ENCODE measurements at places on chromosomes 6 and 20.

- DNase-seq: no peak
Observed at GRCh38 chr20:19874040-19874727, 116.1 kb downstream of the RIN2 start.

DNA sequence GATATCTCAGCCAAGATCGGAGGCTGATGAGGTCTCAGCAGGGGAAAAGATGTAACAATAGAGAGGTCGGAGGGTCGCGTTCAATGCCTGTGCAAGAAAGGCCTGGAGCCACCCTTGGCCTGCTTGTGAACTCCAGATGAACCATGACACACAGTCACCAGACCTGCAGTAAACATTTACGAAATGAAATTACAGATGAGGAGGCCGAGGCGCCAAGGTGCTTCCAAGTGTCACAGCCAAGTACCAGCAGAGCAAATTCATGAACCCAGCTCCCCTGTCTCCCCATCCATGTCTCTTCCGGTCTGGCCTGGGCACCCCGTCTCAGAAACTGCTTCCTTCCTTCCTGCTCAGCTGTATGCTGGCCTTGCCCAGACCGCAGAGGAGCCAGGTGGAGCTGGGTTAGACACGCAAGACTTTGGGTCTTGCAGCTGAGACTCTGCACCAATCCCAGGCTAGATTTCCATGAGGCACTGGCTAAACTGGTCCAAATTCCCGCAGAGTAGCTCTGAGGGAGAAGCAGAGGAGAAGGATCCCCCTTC, 48.1 kb downstream of the CHMP4B start:
- no peak for DNase-seq

DNA sequence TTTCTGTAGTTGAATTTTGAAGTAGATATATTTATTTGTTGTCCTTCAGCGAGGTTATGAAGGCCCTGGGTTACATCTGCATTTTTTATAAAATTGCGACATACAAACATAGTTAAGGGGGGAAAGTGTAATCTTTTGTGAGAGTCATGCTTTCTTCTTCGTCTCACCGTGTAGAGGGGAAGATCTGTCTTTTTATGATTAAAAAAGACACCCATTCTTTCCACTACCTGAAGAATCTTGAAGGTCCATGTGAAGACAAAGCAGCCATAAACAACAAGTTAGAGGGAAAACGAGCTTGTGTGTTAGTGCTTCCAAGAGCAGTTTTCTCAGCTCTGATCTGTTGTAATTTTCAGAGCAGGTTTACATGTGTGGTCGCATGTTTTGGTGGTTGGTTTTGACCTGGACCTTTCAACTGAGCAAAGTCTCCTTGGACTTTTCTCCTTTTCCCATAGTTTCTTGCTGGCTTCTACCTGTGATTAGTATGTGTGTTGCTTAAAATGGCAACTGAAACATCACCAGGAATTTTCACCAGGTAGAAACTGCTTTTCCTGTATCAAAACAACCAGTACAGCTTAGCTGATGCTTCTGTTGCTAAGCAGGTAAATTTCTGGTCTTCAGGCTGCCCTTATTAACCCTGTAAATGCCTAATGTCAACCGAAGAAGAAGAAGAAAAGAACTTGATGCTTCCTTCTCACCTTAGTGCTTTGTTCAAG, 37.3 kb downstream of the RREB1 start:
- DNase-seq: no peak

DNA sequence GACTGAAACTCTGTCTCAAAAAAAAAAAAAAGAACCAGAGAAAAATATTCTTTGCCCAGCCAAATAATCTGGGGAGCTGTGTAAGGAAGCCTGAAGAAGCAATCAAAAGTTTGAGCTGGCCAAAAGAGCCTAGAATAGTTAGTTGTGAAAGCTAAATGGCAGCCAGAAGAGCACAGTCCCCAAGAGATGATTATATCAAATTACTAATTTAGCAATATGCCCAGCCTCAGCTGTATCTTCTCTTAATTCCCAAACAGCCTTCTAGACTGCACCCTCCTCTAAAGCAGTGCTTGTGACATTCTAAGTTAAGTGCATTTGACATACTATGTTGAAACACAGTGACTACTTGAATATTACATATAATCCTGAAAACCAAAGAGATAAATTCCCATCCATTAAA, 38.9 kb downstream of the CDK19 start:
- no peak for DNase-seq

DNA sequence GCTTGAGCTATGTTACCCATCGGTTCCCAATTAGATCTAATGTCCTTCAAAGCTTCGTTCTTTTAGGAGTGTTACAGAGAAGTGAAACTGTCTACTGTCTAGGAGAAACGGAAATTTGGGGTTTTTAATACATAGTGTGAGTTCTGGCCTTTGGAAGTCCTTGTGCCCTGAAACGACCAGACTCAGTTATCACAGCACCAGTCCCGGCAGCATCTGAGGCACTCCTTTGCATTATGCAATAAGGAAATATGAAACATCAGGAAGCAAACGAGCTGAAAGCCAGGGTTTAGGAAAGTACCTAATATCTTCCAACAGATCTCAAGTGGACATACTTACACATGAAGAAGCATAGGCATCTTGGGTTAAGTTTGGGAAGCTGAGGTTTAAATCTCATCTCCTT, 61.8 kb upstream of the ADGRF1 start:
- DNase-seq: no peak

- no peak for DNase-seq
Observed at GRCh38 chr6:52510213-52510562, 66.7 kb downstream of the TRAM2 start.

- no peak for DNase-seq
Observed at GRCh38 chr20:22921595-22922421, 113.3 kb upstream of the SSTR4 start.

DNA sequence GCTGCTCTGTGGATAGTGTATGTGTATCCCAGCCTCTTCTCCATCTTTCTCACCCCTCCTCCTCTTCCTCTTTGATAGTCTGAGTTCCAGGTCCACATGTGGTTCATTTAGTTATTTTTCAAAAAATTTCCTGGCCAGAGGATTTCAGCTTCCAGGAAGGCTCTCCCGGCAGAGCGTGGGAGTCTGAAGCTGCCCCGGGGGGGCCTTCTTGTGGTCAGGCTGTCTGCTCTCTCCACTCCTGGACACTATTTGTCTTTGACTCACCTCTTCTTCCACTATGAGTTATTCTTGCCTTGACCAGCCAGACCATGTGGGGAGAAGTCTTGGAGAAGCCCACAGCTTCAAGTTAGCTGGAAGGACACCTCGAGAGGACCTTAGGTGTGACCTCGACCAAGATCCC, 258.8 kb downstream of the CDC5L start:
- DNase-seq: no peak

- DNase-seq: no peak
Observed at GRCh38 chr20:41553142-41553879, 64.9 kb downstream of the CHD6 start.

DNA sequence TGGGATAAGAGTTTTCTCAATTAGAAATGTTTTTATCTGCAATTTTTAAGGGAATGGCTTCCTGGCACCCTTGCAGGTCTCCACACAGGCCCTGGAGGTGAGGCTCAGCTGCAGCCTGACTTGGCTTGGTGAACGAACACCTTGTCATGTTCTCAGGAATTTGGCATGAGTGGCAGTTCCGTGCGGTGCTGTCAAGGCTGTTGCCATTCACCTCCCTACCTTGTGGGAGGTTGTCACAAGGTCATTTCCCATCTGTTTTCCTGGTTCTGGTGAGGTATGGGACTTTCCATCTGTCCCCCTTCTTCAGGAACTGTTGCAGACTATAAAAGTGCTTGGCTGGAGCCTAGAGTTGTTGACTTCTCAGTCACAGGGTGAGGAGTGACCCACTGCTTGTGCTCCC, 82.9 kb downstream of the ELOVL4 start:
- no peak for DNase-seq

- DNase-seq: no peak
Observed at GRCh38 chr6:14876778-14877613, 368.9 kb upstream of the JARID2 start.

- no peak for DNase-seq
Observed at GRCh38 chr6:43291708-43292107, 6.4 kb upstream of the SLC22A7 start.

DNA sequence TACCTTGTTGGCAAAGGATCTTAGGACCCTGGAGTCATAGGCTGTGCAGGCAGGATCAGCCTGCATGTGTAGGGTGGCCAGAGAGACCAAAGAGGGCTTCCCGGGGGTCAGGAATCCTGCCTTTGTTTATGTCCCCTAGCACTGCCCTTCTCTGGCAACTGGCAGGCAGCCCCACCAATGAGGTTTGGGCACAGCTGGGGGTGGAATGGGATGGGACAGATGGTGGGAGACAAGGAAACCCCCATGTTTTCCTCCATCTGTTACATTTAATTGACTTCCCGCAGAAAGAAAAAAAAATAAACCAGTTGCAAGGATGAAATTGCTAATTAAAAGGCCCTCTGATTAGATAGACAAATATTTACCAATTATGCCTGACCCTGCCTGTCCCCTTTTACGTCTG, 27.6 kb downstream of the CD40 start:
- DNase-seq: no peak

- DNase-seq: no peak
Observed at GRCh38 chr20:2032168-2032567, 38.3 kb upstream of the PDYN start.

- no peak for DNase-seq
Observed at GRCh38 chr6:17705428-17705777, 1.3 kb downstream of the NUP153 start.

DNA sequence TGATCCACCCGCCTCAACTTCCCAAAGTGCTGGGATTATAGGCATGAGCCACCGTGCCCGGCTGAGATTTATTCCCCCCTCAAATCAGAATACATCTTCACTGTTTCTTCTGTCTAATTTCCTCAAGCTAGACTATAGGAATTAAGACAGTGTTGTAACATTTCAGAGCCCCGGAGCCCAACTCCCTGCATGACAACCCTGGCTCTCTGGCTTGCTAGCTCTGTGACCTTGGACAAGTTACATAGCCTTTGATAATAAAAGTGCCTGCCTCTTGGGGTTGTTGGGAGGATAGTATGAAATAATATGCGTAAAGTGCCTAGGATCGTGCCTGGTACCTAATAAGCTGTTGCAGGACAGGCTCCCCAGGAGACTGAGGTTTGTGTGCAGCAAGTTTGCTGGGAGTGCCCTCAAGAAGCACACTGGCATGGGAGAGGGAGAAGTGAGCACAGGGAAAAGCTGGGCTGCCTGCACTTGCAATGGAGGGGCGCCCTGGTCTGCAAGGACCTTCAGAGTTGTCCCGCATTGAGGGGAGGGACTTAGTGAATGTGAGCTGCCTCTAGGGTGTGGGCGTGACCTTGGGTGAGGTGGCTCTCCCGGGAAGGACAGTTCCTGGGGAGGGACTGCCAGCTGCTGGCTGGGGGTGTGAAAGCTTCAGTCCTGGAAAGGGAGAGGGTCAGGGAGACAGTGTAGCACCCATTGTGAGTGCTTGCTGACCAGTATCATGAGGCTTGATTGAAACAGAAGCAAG, 43.4 kb downstream of the TAF8 start:
- DNase-seq: no peak

GRCh38 chr20:8424010-8424409, 291.9 kb downstream of the PLCB1 start:
- DNase-seq: no peak

DNA sequence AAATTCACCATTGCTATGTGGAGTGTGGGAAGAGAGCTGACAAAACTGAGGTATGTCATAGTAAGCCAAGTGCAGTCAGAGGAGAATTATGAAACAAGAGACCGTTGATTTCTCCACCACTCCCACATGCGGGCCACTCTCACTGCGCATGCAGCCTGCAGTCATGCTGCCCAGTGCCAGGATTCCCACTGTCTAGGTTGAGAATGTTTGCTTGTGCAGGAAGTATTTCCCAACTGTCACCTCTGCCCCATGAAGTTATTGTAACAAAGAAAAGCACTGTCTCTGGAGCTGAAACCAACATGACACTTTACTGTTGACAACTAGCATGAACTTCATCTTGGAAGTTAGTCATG, 18.7 kb upstream of the SFT2D1 start:
- no peak for DNase-seq

DNA sequence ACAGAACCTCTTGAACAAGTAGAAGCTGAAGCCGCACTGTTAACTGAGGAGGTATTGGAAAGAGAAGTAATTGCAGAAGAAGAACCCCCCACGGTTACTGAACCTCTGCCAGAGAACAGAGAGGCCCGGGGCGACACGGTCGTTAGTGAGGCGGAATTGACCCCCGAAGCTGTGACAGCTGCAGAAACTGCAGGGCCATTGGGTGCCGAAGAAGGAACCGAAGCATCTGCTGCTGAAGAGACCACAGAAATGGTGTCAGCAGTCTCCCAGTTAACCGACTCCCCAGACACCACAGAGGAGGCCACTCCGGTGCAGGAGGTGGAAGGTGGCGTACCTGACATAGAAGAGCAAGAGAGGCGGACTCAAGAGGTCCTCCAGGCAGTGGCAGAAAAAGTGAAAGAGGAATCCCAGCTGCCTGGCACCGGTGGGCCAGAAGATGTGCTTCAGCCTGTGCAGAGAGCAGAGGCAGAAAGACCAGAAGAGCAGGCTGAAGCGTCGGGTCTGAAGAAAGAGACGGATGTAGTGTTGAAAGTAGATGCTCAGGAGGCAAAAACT, 40.1 kb downstream of the ZBTB2 start:
- no peak for DNase-seq

GRCh38 chr20:35856866-35857265, 85.1 kb downstream of the PHF20 start:
- DNase-seq: no peak

- DNase-seq: no peak
Observed at GRCh38 chr20:58710481-58711265, 18.1 kb downstream of the NPEPL1 start.

GRCh38 chr20:58512808-58513552, 2.2 kb downstream of the APCDD1L start:
- DNase-seq: no peak

DNA sequence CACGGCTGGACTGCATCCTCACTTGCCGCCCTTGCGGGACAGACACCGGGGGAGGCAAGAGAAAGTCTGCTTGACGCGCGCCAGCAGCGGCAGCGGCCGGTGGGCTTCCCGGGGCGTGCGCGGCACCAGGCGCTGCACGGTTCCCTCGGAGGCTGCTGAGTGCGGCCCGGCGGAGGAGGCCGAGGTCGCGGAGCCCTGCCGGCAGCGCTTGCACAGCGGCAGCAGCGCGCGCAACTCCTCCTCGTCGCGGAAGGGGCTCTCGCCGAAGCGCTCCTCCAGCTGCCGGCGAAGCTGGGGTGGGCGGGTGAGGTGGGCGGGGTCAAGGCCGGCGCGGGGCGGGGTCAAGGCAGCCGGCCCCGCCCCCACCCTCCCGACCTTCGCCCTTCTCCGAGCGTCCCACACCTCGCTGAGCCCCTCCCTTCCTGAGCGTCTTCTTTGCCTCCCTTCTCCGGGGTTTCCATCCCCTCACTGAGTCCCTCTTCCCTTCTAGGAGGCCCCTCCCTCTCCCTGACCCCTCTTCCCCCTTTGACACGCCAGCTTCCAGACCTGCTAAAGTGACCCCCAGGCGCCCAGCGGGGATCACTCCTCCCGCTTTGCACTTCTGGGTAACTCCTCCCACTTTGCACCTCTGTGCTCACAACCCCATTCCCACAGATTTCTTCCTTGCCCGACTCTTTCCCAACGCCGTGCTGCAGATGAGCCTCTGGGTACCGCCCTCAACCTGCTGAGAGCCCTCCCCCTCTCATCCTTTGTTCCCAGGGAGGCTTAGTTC, 8.8 kb downstream of the DUSP15 start:
- no peak for DNase-seq
